ENCODE measurements at places on chromosomes 5 and 9.

DNA sequence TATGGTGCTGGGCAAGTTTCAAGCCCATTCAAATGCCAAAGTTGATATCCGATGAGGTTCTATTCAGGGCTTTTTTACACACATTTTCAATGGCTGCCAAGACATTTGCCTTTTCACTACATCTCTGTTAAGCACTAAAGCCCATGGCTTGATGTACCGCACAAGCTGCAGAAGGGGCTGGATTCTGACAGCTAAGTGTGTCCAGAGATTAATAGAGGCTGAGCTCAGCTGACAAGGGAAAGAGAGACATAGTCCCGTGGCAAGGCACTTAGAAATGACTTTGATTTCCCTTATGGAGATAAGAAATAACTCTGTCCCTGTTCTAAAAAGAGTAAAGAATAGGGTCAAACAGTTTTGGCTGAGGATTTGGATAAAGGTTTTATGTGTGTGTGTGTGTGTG lies 198.6 kb downstream of the DMRT2 start:
- no peak for DNase-seq

DNA sequence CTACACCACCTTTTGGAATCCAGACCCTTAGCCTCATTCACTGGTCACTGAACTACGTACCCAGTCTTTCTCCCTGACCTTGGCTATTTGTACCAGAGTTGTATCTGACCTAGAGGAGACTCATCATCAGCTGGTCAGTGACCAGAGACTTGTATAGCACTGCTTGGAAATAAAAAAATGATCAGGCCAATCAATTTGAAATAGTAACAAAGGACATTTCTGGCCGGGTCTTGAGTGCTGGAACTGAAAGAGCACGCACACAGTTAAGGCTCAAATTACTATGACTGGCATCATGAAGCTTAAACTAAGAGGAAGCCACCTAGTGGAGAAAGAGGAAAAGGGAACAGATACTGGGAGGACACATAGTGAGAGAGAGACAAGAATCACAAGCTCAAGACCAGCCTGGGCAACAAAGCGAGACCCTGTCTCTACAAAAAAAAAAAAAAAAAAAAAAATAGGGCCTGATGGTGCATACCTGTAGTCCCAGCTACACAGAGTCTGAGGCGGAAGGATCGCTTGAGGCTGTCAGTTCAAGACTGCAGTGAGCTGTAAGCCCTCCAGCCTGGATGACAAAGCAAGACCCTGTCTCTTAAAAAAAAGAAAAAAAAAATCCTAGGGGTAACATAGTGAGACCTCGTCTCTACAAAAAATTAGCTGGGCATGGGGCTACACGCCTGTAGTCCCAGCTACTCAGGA lies 12.8 kb upstream of the SRP19 start:
- DNase-seq: peak; percentile 81

DNA sequence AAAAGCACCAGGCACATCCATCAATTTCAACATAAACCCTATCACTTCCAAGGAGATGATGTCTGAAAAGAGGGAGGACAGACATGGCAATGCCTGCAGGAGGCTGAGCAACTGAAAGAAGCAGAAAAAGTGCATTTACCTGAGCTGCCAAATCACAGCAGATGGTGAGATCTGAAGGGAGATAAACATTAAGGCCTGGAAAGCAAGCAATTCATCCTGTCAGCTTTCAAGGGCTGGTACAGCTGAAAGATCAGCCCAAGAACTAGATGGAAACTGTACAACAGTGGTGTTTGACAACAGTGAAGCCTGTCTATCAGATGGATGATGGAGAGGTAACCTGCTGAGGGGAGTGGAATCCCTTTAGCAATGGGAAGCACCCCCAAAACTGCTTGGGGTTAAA lies 433.2 kb upstream of the ZNF608 start:
- no peak for DNase-seq

DNA sequence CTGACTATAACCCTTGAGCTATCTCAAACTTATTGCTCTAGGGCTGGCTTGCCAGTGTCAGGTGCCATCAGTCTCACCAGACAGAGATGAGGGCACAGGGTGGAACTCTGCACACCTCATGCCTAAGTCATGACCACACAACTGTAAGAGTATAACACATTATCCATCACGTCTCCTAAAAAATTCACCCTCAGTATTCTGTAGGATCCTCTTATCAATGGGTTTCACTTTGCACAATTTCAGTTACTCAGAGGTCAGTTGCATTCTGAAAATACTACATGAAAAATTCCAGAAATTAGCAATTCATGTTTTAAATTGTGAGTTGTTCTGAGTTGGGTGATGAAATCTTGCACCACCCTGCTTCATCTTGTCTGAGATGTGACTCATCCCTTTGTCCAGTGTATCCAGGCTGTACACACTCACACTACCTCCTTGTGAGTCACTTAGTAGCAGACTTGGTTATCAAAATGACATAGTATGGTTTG lies 690.9 kb upstream of the CDH18 start:
- DNase-seq: no peak

- DNase-seq: no peak
Measured at GRCh38 chr5:2184026-2184366, 301.3 kb upstream of the IRX4 start.

GRCh38 chr9:91958174-91958573 lies 8.1 kb upstream of the ROR2 start:
- DNase-seq: no peak

DNA sequence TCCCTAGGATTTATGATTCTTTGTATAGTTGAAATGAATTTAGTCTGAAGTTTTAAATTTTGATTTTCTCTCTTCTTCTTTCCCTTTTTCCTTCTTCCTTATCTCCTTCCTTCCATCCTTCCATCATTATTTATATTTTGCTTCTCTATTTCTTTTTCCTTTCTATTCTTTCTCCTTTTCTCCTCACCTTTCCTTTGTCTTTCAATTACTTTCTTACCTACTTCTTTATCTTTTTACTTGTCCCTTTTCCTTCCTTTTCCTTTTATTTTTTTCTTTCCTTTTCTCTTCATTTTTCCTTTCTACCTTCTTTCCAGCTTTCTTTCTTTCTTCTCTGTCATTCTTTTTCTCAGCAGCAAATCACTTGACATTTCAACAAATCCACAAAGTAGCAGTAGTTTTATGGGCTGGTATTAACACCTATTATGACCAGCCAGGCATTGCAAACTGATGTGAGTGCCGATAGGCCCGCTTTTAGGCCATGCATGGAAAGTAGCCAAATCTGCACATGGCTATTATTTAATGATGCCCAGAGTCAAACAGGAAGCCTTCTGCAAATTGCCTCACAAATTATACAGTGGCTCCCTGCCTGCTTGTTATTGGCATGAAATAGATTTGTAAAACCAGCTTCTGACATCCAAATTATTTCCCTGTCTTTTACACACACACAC lies 37.1 kb upstream of the NR3C1 start:
- no peak for DNase-seq

- DNase-seq: no peak
Measured at GRCh38 chr5:158722940-158723339, 376.8 kb downstream of the EBF1 start.

DNA sequence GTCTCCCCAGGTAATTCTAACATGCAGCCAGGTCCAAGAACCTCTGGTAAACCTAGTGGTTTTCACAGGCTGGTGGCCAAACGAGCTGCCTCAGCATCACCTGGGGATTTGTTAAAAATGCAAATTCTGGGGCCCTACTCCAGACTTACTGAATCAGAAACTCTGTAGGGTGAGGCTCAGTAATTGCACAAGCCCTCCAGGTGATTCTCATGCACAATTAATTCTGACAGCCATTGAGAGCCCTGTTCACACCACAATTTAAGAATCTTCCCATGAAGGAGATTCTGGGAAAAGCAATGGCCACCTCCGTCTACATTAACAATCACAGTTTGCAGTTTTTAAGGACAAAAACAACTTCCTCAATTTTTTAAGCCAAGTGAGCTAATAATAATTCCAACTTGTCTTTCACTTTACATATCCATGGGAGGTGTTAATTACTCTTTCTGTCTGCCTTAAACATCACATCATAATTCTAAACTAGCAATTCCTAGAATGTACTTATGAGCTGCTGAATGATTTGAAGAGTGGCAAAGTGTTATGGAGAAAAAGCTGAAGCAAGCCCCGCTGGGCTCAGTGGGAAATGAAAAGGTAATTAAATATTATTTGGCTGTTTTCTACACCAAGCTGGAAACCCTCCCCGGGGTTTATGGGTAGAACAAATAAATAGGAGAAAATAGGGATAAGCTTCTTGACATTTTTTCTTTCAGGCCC lies 70.0 kb downstream of the GLDC start:
- peak; percentile 87 for DNase-seq

GRCh38 chr5:97121848-97122247 lies 20.6 kb downstream of the LIX1 start:
- no peak for DNase-seq

DNA sequence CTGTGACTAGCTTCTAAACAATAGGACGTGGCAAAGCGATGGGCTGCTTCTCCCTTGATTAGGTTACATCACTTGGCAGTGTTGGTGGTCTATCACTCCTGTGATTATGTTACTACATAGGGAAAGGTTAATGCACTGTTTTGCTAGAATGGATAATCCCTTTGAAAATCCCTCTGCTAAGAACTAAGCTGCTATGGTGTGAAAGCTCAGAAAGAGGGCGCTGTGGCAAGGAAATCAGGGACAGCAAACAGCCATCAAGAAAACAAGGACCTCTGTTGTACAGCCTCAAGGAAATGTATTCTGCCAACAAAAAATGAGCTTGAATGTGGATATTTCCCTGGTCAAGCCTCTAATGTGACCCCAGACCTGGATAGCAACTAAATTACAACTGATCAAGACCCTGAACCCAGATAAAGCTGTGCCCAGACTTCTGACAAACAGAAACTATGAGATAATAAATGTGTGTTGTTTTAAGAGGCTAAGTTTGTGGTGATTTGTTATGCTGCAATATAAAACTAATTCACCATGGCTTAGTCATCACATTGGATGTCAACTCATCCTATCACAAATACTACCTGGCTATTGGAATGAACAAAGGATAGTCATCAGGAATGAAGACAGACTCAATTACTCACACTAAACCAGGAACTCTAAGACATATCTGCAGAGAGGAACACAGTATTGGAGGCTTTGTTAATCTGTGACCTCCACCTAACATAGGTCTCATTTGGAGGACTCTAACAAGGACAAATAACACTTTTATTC lies 1215.9 kb downstream of the EFNA5 start:
- no peak for DNase-seq

GRCh38 chr9:78707080-78707479 lies 410.2 kb downstream of the PSAT1 start:
- no peak for DNase-seq

GRCh38 chr5:94700592-94700991 lies 82.1 kb downstream of the SLF1 start:
- DNase-seq: no peak

DNA sequence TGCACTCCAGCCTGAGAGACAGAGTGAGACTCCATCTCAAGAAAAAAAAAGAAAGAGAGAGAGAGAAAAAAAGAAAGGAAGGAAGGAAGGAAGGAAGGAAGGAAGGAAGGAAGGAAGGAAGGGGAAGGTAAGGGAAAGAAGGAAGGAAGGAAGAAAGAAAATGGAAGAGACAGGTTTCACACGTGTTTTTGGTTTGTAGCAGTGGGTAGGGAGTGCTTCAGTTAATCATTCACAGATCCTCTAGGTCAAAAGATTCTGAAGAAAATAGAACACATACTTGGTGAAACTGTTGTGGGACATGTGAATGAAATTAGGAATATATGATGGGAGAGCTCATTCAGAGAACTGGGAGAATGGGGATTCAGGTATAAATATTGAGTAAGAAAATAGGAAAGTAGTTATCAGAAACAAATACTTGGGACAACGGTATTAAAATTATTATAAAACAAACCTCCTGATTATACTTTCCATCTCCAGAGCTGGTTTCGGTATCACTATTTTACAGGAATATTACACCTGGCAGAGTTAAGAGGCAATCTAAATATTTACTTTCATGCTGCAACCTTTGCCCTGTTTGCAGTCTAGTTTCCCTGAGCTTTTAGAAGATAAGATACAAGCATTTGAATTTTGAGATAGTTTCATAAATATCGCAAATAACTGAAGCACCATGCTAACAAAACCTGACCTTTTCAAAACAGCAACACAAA lies 37.2 kb downstream of the MARVELD2 start:
- DNase-seq: no peak

- no peak for DNase-seq
Measured at GRCh38 chr9:80004714-80005113, 432.9 kb downstream of the TLE4 start.
